Fibroblast of the aortic adventitia (primary cell): ENCODE measurements at places on chromosomes 1 and 21. TPM values are rescaled to one million over a fixed set of nuclear protein-coding genes. Genes with fewer than 3 reads are reported as not detected.
A peak's percentile ranks its signal among the peaks of the same experiment; 100 is the strongest.

- no peak for DNase-seq
Observed at GRCh38 chr1:43270421-43271095, 775 bp downstream of the TMEM125 start.

GRCh38 chr1:113142791-113143190, 69.8 kb downstream of the LRIG2 start:
- DNase-seq = peak; percentile 94

DNA sequence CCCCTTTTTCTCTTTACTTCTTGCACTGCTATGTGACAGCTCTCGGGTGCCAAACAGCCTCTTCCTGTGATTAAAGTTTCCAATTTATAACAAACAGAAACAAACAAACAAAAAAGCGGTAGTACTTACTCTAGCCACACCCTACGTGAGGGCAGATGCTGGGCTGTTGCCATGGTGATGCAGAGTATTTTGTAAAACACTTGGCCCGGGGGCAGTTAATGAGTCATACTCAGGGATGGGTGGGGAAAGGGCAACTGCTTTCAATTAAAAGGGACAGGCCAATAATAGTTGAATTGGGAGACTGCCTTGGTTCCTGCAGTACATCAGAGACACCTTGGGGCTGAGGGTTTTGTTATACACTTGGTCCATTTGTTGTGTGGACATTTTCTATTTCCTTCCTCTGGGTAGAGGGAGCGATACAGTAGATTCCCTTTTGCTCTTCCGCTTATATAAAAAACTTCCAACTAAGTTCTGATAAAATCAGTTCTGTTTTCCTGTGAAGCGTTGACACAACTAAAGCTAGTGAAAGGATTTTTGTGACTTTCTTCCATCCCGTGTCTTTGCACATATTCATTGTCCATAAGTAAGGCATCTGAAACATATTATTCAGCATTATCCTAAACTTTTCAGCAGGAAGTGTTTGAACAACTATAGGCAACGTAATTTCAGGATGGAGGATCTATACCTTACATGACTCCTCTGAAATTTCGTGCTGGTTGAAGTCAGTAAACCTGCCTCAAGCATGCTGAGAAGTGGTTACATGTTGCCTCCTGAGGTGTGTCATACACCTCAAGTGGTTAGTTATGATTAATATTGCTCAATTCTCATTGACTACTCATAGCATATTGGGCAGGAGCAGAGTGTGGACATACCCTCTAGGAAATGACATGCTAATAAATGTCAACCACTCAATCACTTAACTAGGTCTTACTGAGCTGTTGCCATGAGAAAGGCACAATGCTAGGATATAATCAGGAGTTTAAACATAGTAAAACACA, 36.7 kb upstream of the THEM4 start:
- peak; percentile 98 for DNase-seq

- peak; percentile 38 for DNase-seq
Observed at GRCh38 chr1:98660940-98661543, 479 bp upstream of the SNX7 start.

- DNase-seq = peak; percentile 17
Observed at GRCh38 chr1:3283849-3284248, 170.6 kb upstream of the ARHGEF16 start.

GRCh38 chr1:221279146-221279545, 399.9 kb downstream of the HLX start:
- DNase-seq = peak; percentile 23

- DNase-seq = peak; percentile 42
Observed at GRCh38 chr1:205077158-205077933, 6.9 kb downstream of the TMEM81 start.

- DNase-seq = peak; percentile 93
Observed at GRCh38 chr1:204431310-204432184, 19.9 kb upstream of the PPP1R15B start.

- DNase-seq = peak; percentile 90
Observed at GRCh38 chr1:77538956-77539518, 143.4 kb downstream of the ZZZ3 start.

GRCh38 chr1:171252482-171252881, 4.2 kb downstream of the FMO1 start:
- DNase-seq = no peak

GRCh38 chr1:164777518-164777917, 218.5 kb downstream of the PBX1 start:
- no peak for DNase-seq

DNA sequence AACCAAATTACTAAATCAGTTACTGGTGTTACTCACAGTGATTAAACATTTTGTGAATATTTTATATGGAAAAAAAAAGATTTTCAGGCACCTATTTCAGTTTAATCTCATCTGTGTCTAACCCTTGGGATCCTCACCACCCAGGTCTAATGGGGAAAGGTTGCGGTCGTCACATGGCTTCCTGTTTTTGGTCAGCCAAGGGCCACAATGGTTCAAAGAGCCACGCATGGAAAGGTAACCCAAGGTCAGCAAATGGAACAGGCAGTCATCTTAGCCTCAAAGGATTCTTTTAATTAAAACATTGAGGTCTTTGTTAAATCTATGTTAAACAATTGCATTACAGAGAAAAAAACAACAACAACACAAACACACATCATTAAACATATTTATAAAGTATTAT, 21.9 kb downstream of the SRSF4 start:
- DNase-seq = no peak

DNA sequence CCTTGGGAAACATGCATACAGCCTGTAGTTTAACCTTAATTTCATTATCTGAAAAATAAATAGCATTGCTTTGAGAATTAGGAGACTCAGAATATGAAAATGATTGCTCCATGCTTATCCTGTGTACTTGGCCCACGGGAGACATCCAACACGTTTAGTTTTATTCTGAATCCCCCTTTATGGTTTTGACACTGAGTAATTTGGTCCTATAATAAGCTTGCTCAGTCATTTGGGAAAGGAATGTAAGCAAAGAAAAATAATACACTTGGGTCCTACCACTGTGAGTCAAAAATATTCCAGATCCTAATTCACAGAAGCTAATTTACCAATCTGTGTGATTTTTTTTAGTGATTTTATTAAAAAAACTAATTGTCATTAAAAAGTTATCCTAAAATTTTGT, 557.3 kb downstream of the USP25 start:
- no peak for DNase-seq

GRCh38 chr1:184583849-184584248, 170.8 kb downstream of the EDEM3 start:
- no peak for DNase-seq

Gene HSD11B1
- 6.3 and 33.3 TPM in 2 replicates for total RNA-seq

Gene PLCH2
- 0.81 TPM in 1 of 2 replicates, not detected in the other for total RNA-seq

Gene VPS13D
- total RNA-seq = 32.5 and 37.5 TPM in 2 replicates

Gene CCDC190
- 0.16 and 4.6 TPM in 2 replicates for total RNA-seq

Gene CYP2J2
- 0.09 TPM in 1 of 2 replicates, not detected in the other for total RNA-seq

Gene PIGR
- total RNA-seq = not detected in 2 replicates

Gene LYPD8
- 0.27 TPM in 1 of 2 replicates, not detected in the other for total RNA-seq

Gene ARHGEF16
- total RNA-seq = 0.18 TPM in 1 of 2 replicates, not detected in the other

Gene ZMYM1
- total RNA-seq = 7.2 and 35.1 TPM in 2 replicates
